ENCODE measurements at places on chromosomes 3 and 15.
A peak's percentile ranks its signal among the peaks of the same experiment; 100 is the strongest.

DNA sequence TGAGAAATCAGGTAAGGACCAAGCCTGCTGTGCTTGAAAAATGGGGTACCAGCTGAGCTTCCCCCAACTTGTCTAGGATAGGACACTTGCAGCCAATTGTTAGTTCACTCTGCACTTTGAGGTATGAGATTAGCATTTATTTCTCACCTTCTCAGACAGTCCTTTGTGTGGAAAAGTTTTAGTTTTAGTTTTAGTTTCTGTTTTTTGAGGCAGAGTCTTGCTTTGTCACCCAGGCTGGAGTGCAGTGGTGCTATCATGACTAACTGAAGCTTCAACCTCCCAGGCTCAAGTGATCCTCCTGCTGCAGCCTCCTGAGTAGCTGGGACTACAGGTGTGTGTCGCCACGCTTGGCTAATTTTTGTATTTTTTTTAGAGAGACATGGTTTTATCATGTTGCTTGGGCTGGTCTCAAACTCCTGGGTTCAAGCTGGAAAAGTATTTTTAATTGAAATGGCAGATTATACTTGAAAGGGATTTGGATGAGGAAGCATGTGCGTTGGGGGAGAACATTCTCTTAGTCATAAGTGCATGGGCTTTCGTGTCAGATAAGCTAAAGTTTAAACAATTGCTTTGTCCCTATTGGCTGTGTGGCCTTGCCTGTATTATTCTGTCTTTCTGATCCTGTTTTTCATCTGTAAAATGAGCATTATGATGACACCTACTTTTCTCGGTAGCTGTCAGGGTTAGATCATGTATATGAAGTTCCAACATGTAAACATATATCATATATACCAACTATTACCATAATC is 25.2 kb upstream of the CCK start:
- DNase-seq: no peak

DNA sequence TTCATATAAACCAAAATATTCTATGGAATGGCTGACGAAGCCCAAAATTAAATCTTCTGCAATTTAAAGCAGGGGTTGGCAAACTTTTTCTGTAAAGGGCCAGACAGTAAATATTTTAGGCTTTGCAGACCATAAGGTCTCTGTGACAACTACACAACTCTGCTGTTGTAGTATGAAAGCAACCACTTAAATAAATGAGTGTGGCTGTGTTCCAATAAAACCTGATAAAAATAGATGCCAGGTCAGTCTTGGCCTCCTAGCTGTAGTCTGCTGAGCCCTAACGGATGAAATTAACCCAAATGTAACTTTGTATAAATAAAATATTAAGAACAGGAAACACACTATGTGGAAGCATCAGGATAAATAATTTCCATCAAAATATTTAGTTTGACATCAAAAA is 104.2 kb downstream of the FBXL22 start:
- DNase-seq: no peak

DNA sequence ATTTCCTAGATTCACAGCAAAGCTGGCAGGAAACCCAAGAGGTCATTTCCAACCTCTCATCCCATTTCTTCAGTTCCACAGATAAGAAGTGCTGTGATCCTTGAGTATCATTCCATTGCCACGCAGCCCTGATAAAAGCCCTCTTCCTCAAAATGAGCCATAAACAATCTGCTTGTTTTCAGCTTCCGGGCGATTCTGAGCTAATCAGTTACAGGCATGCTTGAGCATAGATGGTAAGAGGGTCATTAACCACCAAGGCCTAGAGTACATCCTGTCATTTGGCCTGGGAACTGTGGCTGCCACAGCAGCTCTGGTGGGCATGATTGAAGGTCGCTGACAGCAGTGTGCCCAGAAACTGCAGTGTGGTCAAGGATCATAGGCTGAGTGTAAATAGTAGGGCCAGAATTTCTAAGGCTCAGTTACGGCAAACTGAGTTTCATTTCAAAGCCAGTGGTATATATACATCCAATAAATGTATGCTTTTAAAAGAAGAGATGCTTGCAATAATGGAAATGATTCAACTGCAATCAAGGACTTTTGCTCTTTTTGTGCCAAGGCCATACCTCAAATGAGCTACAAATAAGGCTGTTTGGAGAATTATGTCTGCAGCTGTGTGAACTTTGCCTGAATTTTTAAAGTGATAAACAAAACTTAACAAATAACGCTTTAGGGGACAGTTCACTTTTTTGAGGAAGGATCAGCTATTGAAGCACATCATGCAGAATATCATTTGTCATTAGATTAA is 47.3 kb downstream of the P3H2 start:
- no peak for DNase-seq

DNA sequence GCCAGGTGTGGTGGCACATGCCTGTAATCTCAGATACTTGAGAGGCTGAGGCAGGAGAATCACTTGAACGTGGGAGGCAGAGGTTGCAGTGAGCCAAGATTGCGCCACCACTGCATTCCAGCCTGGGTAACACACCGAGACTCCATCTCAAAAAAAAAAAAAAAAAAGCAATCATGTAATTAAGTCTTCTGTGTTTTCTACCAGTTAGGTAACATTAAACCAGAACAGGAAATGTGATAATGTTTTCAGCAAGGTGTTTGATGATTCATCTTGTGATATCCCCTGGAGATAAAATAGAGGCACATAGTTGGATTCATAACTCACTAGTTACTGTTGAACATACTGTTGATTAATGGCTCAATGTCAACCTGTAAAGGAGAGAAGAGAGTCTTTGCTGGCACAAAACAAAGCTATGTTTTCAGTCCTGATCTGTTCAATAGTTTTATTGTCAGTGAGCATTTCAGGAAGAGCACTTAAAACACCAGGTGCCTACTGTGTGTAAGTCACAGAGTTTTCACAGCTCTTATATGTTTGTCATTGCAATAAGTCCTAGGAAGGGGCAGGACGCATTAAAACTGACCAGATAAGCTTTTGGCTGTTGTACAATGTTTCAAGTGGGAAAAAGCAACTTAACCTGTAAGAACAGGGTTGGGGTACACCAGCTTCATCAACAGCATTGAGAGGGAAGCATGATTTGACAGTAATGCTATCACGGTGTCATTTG is 19.5 kb downstream of the DNAJB11 start:
- no peak for DNase-seq

DNA sequence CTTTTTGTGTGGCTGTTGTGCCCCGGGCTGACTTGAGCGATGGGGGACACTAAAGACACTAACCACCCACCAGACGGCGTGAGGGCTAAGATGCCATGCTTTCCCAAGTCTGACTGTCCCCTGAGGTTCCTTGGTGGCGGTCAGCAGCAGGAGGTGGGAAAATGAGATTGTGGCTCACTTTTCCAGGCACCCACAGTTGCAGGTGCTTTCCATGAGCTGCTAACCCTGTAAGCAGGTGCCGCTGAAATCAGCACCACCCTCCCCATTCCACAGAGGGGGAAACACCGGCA is 17.7 kb downstream of the PRR23E start:
- no peak for DNase-seq

- peak; percentile 16 for DNase-seq
Observed at GRCh38 chr3:177111541-177111949, 85.7 kb downstream of the TBL1XR1 start.

DNA sequence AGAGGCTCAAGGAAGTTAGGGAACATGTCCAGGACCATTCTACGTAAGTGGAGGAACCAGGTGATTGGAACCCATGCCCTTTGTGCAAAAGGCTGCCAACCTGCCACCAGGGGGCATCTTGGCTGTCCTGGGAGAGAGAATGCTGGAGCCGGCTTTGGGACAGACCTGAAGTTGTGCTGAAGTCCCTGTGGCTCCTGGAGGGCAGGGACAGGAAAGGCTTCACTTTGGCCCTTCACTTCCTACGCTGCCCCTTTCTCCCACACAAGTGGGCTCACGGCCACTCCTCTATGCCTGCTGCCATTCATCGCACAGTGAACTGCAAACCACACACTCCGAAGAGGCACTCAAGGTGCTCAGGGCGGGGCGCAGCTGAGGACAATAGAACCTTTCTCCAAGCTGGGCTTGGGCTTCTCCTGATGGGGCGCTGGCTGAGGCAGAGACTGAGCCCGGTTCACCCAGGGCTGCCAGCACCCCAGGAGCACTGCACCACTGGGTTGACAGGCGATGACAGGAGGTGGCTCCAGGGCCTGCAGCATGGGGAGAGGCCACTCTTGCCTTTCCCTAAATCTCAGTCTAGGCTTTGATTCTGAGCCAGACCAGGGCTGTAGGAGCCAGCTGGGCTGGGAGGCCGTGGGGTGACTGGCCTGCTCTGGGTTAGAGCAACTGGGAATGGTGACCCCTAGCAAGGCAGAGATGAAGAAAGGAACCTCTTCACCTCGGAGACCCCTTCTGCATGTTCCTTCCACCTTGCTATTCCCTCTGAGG is 8.4 kb downstream of the SHF start:
- no peak for DNase-seq

DNA sequence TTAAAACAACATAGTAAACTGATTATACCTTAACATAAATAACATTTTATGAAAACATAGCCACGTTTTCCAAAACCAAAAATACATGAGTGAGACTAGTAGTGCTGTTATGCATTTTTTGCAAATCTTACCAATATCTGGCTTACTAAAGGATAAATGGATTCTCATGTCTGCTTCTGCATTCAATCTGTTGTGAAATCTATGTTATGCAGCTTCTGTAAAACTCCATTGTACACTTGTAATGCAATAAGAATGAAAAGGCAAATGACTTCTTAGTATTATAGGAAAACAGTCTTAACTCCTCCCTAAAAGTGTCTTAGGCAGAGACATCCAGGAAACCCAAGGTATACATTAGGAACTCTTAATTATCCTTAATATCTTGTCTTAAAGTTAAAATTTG is 330.9 kb upstream of the THBS1 start:
- no peak for DNase-seq

GRCh38 chr15:56893364-56893678 is 25.1 kb upstream of the TCF12 start:
- no peak for DNase-seq

DNA sequence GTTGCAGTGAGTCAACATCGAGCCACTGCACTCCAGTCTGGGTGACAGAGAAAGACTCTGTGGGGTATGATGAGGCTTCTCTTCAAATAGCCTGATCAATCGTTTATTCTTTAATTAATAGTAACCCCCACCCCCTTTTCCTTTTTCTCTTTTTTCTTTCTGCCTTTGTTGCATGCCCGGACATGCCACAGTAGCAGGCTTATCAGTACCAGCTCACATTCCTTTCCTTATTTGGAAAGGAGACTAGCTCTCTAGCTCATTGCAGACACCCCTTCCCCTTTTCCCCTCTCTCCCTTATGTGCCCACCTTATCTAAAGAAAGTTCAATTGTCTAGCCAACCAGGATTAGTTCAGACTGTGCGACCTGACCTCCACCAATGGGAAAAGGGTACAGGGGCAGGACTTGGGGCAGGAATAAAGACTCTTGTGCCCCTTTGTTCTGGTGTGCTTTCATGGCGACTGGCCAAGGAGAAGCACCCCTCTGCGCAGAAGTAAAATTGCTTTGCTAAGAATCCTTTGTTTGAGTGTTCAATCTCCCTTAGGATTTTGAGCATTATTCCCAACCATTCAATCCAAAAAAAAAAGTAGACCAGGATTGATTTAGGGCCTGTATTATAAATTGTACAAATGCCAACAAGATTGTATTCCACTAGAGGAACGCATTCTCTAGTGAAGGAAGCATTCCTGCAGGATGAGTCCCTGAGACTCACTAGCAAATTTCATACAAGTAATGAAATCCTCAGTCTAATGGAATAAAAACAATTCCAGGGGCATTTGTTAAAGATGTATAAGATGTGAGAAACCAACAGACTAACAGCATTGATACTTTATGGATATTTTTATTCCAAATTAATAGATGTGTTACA is 95.8 kb upstream of the SNRPN start:
- DNase-seq: no peak

DNA sequence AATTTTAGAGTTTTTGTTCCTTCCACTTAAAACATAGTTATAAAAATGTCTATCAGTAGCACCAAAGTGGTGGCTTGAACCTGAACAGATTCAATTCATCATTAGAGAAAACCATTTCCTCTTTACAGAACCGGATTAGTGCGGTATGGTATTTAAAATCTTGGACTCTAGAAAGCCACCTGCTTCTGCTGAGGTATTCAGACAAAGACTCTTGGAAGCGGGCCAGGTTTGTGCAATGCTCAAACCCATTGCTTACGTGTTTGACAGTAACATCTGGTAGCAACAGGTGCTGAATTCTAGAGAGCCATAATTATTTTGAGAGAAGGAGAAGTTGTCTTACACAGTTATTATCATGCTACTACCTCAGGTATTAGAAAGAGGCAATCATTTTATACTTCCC is 290.5 kb downstream of the NAALADL2 start:
- DNase-seq: peak; percentile 96

GRCh38 chr3:19541284-19541683 is 392.7 kb downstream of the EFHB start:
- DNase-seq: no peak

DNA sequence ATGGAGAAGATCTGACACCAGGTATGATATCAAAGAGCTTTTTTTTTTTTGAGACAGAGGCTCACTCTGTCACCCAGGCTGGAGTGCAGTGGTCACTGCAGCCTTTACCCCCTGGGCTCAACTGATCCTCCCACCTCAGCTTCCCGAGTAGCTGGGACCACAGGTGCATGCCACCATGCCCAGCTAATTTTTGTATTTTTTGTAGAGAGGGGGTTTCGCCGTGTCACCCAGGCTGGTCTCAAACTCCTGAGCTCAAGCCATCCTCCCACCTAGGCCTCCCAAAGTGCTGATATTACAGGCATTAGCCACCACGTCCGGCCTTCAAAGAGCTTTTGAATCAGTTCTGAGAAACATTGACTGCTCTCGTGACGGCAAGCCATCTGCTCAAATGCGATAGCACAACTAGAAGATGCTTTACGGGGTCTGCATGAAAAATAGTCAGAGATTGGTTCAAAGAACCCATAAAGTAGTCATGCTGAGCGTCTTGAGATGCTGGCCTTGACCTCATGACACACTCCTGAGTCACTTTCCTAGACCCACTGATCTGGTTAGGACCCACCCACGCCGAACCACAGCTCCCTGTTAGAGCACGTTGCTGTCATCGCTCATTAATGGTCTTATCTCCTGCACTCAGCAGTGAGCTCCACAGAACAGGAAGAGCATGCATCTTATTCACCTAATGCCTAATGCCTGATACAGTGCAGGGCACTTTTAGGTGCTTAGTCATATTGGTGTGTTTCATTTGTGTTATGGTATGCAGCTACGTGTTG is 57.0 kb upstream of the NR2F2 start:
- no peak for DNase-seq

DNA sequence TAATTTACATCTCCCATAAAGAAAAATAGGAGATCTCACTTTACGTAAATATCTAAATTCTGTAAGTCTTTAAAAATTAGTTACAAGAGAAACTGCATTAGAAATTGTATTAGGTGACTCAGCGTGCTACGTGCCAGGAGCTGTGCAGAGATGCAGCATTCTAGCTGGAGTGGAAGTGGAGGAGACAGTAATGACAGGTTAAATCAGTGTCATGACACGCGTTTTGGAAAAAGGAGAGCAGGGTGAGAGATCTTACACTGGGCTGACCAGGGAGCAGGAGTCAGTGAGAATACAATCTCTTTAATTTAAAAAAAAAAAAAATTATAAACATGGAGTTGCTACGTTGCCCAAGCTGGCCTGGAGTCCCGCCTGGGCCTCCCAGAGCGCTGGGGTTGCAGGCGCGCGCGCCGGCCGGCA is 635 bp downstream of the TUBGCP5 start:
- peak; percentile 18 for DNase-seq

- DNase-seq: no peak
Observed at GRCh38 chr3:114496466-114496865, 202.6 kb downstream of the TIGIT start.

GRCh38 chr3:68448510-68449383 is 483.6 kb downstream of the TAFA4 start:
- DNase-seq: no peak

GRCh38 chr3:9402410-9403228 is 5.2 kb downstream of the SETD5 start:
- peak; percentile 60 for DNase-seq

- no peak for DNase-seq
Observed at GRCh38 chr15:50318697-50319096, 36.3 kb downstream of the GABPB1 start.
